ENCODE measurements at places on chromosomes 6 and 20.

DNA sequence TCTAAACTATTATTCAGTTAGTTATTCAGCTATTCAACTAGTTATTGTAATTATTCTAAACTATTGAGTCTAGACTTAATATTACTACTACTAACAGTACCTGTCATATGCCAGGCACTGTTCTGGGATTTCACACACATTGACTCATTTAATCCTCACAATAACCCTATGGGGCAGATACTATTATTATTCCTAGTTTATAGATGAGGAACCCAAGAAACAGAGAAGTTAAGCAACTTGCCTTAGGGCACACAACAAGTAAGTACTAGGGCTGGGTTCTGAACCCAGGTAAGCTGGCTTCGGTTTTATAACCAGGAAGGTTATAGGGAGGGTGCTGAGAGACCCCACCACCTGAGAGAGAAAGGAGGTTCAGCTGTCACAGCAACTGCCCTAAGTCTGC, 7.8 kb downstream of the TEAD3 start:
- DNase-seq, result no peak

DNA sequence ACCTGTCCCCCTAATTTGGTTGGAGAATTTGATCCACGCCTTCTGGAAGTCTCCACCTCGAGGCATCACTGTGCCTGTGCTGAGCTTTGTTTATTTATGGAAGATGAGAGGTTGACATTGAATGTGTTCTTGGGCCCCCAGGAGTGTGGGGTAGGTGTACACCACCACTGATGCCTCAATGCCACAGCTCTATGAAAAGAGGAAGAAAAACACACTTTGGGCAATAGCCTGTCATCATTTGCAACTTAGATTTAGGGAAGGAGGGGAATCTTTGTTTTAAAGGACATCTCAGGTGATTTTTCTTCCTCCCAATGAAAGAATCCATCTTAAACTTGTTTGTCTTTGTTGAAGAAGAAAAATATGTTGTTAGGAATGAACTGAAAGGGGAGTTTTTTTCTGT, 42.6 kb downstream of the TBC1D7 start:
- no peak for DNase-seq

GRCh38 chr6:108203189-108204112, 37.6 kb downstream of the NR2E1 start:
- DNase-seq, result no peak

DNA sequence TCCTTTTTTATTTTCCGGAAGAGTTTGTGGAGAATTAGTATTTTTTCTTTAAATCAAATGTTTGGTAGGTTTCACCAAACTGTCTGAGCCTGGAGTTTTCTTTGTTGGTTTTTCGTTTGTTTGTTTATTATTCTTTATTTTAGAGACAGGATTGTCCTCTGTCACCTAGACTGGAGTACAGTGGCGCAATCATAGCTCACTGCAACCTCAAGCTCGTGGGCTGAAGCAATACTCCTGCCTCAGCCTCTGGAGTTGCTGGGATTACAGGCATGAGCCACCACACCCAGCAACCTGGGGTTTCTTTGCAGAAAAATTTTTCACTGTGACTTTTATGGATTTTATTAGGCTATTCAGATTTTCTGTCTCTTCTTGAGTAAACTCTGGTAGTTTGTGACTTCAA, 120.2 kb upstream of the LOC128125822 start:
- no peak for DNase-seq

DNA sequence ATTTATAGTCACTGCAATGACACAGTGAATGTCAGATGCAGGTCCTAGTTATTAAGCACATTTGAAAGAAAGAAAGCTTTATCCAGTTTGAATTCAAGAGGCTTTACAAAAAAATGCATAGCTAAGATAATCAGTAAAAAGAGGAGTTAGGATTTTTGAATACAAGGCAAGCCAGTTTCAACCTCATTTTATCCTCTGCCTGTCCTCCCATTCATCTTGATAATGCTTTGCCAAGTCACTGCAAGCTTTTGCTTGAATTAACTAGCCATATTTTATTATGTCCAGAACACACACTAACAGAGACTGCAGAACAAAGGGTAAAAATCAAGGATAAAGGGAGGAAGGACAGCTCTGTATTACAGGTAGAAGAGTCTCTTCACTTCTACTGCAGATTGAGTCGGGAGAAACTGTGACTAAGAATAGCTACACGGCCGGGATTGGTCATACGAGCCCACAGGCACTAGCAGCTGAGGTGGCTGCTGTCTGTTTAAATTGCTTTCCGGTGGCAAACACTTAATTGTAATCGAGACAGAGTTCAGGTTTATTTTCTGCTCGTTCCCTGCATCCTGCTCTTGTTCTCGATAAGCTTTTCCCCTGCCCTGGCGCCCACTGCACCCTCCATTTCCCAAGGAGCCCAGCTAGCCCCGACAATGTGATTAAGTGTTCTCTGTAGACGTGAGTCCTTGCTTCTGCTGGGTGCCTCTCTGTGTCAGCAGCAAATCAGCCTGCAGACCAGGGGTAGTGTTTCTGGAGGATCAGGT, 30.5 kb upstream of the AKAP12 start:
- no peak for DNase-seq

DNA sequence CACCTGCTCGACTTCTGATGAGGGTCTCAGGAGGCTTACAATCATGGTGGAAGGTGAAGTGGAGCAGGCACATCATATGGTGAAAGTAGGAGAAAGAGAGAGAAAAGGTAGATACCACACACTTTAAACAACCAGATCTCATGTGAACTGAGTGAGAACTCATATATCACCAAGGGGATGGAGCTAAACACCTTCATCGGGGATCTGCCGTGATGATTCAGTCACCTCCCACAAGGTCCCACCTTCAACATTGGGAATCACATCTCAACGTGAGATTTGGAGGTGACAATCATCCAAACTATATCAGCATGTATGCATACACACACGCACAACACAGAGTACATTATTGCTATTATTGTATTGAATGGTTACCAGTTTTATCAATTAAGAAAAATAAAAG, 453.3 kb upstream of the NRSN1 start:
- DNase-seq, result no peak

- no peak for DNase-seq
Measured at GRCh38 chr6:50821441-50822077, 2.9 kb downstream of the TFAP2B start.

DNA sequence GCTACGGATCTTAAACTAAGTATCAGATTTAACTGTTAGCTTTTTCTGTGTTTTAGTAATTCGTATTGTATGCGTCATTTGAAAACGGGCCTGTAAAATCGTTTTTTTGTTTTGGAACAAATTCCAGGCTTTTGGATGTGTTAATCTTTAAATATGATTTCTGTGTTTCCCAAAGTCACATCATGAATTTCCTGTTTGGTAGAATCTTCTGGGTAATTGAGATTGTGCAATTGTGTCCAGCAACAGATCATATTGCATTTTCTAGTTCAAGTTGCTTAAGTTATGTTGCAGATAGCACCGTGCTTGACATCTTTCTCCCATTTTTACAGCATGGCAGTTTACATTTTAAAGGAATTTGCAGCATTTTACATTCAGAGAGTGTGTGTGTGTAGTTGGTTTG, 1.9 kb downstream of the MAPK14 start:
- no peak for DNase-seq

DNA sequence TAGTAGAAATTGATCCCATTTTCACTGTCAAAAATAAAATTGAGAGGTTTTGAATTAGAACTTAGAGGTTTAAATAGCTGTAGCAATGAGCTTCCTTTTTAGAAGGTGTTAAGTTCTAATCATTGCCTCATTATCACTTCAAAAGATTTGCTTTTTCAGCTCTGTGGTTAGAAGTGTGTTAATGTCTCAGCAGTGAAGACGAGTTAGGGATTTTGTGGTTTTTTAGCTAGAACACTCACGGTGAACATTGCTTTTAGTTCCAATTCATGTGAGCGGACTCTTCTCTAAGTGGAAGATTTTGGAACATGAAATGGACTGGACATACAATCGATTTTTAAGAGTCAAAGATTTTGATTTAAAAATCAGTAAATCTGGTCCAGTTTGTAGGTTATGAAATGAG, 12.7 kb upstream of the IFNGR1 start:
- no peak for DNase-seq

DNA sequence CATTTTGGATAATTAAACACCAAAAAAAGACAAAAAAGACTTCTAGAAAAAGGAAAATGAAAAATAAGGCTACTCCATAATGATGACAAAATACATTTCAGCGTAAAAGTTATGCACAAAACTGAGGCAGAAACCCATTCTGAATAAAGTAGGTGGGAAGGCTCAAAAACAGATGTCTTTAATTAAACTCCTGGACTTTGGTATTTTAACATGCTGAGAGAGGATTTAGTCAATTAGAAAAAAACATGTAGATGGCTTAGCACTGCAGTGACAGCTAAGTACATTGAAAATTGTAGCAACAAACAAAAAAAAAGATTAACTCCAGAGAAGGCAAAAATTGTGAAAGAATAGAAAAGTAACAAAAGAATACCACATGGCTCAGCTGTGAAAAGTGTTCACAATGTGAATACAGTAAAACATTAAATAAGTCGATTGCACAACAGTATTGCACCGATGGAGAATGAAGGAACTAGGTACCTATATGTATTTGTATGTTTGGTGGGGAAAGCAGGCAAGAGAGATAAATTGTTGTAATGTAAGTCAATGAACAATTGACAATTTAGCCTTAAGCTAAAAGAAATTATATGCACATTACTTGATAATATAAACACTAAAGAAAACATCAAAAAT, 59.5 kb downstream of the TBC1D32 start:
- DNase-seq, result no peak

GRCh38 chr6:45454008-45454911, 76.5 kb upstream of the SUPT3H start:
- no peak for DNase-seq

DNA sequence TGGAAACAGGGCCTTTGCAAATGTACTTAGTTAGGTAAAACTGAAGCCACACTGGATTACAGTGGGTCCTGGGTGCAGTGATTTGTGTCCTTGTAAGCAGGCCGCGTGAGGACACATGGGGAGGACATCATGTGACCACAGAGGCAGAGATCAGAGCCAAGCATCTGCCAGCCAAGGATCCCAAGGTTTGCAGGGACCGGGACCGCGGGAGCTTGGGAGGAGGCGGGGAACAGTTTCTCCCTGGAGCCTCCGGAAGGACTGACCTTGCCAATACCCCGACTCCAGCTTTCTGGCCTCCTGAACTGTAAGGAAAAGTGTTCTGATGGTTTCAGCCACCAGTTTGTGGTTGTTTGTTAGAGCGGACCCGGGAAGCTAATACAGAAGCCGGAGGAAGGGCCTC, 500.9 kb downstream of the PREX1 start:
- no peak for DNase-seq

DNA sequence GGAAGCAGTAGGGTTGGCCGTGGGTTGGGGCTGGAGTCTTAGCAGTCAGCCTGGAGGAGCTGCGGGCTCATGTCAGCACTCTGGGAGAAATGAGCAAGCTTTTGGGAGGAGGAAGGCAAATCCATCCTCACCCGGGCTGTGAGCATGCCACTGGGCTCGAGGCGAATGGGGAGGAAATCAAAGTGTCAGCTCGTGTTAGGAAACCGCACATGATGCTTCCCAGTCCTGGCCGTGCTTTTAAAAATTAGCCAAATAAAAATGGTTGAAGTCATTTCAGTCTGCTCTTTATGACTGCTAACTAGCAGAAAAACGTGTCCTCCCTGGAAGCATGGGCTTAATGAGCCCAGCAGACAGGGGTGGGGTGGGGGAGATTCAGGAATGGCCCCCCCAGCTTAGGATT, 98.1 kb downstream of the NFATC2 start:
- DNase-seq, result no peak

- DNase-seq, result no peak
Measured at GRCh38 chr6:40588070-40588384, 863 bp upstream of the LRFN2 start.

DNA sequence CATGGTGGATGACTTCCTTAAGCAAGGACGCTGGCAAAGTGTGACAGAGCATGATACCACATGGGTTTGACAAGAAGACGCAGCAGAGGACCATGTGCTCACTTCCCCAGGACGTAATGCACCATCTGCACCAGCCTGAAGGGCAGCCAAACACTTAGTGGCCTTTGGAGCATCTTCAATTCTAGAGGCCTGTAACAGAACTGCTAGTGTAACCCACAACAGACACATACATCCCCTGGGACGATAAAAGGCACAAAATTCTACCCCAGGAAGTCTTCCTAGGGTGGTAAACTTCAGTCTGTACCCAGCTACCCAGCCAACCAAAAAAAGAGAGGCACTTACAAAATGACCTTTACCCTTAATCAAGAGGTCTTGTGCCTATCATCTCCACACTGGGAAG, 9.2 kb upstream of the CPNE1 start:
- DNase-seq, result peak; percentile 4

DNA sequence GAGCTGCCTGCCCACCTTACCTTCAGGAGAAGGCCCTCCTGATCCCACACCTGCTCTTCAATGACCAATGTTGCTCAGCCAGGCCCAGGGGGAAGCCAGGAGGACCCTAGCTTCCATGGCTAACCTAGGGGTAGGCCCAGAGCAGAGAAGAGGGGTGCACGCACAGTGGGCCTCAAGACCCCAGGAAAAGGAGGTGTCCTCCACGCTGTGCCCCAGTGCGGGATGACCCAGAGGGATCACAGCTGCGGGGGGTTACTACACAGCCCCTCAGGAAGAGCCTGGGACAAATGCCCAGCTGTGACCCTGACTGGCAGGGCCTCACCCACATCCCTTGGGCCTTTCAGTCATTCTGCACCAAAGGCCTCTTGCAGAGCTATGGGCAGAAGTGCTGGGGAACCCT, 31.6 kb upstream of the APMAP start:
- DNase-seq, result no peak

- DNase-seq, result no peak
Measured at GRCh38 chr20:40491009-40491590, 197.9 kb downstream of the MAFB start.

- no peak for DNase-seq
Measured at GRCh38 chr6:3919130-3919628, 70.0 kb downstream of the FAM50B start.

DNA sequence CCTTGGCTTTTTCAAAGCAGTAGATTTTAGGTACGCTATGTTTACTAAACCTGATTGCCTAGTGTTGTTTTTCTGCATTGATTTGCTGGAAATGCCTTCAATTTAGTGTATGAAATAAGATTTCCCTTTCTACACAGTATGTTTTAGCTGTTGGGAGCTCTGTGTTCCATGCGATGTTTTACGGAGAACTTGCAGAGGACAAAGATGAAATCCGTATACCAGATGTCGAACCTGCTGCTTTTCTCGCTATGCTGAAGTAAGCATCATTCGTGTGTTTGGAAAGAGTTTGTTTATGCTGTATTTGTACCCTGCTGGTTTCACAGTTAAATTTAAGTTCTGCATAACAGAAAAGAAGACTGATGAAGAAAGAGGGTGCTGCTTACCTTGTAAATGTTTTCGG, 1.9 kb downstream of the BTBD3 start:
- DNase-seq, result no peak

GRCh38 chr6:111738631-111739030, 133.0 kb upstream of the TRAF3IP2 start:
- DNase-seq, result no peak

GRCh38 chr6:15365273-15365687, 119.4 kb downstream of the JARID2 start:
- DNase-seq, result peak; percentile 28

DNA sequence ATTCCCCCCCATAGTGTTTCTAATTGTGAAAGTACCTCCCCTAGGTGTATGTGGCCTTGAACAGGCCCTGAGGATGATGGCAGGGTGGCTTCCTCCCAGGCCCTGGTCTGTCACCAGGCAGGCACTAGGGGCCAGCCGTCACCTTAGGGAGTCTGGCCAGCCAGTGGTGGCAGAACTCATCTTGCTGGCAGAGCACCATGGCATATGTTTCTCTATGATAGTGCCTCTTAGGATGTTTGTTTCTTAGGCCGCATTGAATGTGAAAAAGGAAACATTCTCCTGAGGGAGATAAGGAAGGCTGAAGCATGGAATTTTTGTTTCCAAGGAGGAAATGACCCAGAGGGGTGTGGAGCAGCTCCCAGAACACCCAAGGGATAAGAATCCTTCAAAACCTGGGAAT, 45.2 kb upstream of the KLHL31 start:
- DNase-seq, result no peak

All from activated CD4-positive, alpha-beta memory T cell treated with anti-CD3 and anti-CD28 coated beads, Interleukin-2, amount 10 ng/mL, durations not matched to agents 7 days and 5 days (primary cell).